Endothelial cell of umbilical vein (primary cell): ENCODE measurements at places on chromosomes 7 and 10. TPM values are rescaled to one million over a fixed set of nuclear protein-coding genes. Genes with fewer than 3 reads are reported as not detected.

The CDNF gene
- total RNA-seq, result 0.58 and 0.99 TPM in 2 replicates

GRCh38 chr10:76624470-76624869, 1013.1 kb downstream of the KCNMA1 start:
- no peak for DNase-seq

The AASS gene
- 27.8 and 30.1 TPM in 2 replicates for total RNA-seq

The FAM13C gene
- total RNA-seq, result 0.67 TPM in 1 of 2 replicates, not detected in the other

- DNase-seq, result no peak
Observed at GRCh38 chr10:95404864-95405263, 114.1 kb upstream of the PDLIM1 start.

The CAV2 gene
- 146 and 179 TPM in 2 replicates for total RNA-seq

The CSTF2T gene
- 16.8 and 19.8 TPM in 2 replicates for total RNA-seq

- DNase-seq, result no peak
Observed at GRCh38 chr10:63145782-63146181, 12.7 kb downstream of the NRBF2 start.

DNA sequence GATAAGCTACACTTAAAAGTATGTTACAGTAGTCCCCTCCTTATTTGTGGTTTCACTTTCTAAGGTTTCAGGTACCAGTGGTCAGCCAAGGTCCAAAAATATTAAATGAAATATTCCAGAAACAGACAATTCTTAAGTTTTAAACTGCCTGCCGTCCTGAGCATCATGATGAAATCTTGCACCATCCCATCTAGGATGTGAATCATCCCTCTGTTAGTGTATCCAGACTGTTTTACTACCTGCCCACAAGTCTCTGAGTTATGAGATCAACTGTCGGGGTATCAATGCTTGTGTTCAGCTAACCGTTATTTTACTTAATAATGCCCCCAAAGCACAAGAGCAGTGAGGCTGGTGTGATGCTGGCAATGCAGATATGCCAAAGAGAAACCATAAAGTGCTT, 11.4 kb downstream of the KDM7A start:
- peak; percentile 23 for DNase-seq

The TBATA gene
- not detected in 2 replicates for total RNA-seq

The MUC12 gene
- total RNA-seq, result not detected in 2 replicates

DNA sequence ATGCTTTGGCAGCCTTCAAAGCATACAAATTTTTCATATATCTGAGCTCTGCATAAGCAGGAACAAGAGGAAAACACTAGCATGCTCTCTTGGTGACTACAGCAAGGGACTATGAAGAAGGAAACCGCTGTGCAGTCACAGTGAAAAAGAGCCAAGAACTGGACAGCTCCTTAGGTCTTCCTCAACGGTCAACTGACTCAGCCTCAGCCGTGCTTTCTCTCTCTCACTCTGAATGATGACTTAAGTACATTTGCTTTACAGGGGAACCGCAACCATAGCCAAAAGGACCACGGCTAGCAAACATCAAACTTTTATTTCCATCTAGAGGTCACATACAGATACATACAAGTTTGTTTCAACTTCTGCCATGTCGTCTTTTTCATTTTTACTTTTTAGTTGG, 69.9 kb downstream of the HYCC1 start:
- DNase-seq, result no peak

- no peak for DNase-seq
Observed at GRCh38 chr7:57354195-57354594, 95.8 kb upstream of the ZNF716 start.

GRCh38 chr10:30088178-30088577, 28.8 kb upstream of the JCAD start:
- no peak for DNase-seq

DNA sequence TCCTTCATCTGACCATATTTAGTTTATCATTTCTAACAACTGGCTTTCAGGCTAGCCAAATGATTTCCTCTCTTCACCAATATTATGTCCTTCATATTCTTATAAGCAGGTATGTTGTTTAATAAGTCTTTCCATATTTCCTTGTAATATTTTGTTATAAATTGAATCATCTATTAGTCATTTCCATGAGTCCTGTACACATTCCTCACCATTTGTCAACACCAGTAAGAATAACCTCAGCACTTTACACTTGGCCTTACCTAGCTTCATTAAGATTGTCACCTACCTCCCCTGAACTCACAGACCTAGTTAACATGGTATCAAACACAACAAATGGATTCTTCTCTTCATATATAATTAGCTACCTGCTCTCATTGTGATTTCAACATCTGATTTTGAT, 282.3 kb downstream of the SEMA3D start:
- peak; percentile 48 for DNase-seq

The FKBP6 gene
- total RNA-seq, result not detected in 2 replicates

GRCh38 chr7:92641921-92642511, 51.8 kb upstream of the FAM133B start:
- peak; percentile 68 for DNase-seq

The JAZF1 gene
- total RNA-seq, result 14.9 and 16.9 TPM in 2 replicates

The COL1A2 gene
- 5.6 and 40.8 TPM in 2 replicates for total RNA-seq

- no peak for DNase-seq
Observed at GRCh38 chr10:69662173-69662877, 32.3 kb downstream of the FAM241B start.

The CTAGE4 gene
- 0.30 TPM in 1 of 2 replicates, not detected in the other for total RNA-seq

The GOLGA7B gene
- total RNA-seq, result not detected in 2 replicates

DNA sequence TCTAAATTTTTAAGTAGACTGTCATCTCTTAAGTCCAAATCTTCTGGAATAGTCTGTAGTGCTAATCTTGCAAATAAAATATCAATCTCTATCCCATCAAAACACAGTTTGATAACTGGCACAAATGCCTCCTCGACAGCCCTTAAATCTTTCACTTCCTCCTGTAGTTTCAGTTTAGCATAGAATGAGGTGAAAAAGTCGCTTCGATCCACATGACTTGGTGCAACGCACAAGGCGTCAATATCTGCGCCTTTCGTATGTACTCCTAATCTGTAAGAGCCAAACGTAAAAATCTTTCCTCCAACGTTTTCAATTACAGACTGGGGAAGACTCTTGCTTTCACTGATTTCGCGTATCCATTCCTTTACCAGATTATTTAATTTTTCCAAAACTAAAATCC, 603 bp downstream of the PAPOLB start:
- no peak for DNase-seq

The ADAM12 gene
- 0.33 and 0.37 TPM in 2 replicates for total RNA-seq

GRCh38 chr7:27179503-27180430, 5.3 kb downstream of the HOXA11 start:
- DNase-seq, result peak; percentile 90

The METTL27 gene
- 1.2 and 10.8 TPM in 2 replicates for total RNA-seq

DNA sequence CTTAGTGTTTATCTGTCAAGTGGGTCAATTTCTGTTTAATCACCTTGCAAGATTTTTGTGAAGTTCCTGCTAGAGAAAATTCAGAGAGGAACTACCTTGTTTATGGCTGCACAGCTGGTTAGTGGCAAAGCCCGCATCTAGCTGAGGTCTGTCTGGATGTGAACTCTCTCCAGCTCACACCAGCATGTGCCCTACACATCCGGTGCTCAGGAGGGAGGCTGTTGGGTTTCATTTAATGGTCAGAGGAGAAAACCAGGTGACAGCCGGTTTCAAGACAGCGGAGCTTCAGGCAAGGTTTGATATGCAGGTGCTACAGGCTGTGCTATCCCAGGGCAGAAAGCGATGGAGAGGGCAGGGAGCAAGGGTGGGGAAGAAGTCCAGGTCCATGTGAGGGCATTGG, 351.1 kb downstream of the ACTR3B start:
- no peak for DNase-seq

GRCh38 chr7:89757910-89758309, 396.4 kb upstream of the STEAP1 start:
- DNase-seq, result no peak

GRCh38 chr7:114917211-114917839, 4.6 kb upstream of the MDFIC start:
- DNase-seq, result no peak

DNA sequence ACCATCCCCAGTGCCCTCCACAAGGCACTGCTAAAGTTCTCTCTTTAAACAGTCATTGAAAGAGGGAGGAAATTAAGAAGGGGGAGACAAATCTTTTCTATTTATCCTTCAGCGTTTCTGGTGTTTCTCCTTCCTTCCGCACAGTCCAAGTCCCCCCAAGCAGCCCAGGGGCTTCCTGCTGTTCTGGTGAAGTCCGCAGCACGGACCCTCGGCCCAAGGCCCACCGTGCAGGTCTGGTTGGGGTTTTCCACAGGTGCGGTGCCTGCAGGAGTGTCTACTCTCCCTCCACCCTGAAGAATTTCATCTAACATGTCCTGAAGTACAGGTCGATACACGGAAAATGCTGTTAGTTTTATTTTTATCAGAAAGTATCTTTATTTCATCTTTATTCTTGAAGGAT, 34.1 kb upstream of the KNDC1 start:
- DNase-seq, result no peak

- peak; percentile 69 for DNase-seq
Observed at GRCh38 chr7:51160990-51161615, 155.5 kb downstream of the COBL start.
